ENCODE measurements at places on chromosomes 16 and 17.

GRCh38 chr16:59604354-59604753 lies 870.2 kb upstream of the GOT2 start:
- no peak for DNase-seq

DNA sequence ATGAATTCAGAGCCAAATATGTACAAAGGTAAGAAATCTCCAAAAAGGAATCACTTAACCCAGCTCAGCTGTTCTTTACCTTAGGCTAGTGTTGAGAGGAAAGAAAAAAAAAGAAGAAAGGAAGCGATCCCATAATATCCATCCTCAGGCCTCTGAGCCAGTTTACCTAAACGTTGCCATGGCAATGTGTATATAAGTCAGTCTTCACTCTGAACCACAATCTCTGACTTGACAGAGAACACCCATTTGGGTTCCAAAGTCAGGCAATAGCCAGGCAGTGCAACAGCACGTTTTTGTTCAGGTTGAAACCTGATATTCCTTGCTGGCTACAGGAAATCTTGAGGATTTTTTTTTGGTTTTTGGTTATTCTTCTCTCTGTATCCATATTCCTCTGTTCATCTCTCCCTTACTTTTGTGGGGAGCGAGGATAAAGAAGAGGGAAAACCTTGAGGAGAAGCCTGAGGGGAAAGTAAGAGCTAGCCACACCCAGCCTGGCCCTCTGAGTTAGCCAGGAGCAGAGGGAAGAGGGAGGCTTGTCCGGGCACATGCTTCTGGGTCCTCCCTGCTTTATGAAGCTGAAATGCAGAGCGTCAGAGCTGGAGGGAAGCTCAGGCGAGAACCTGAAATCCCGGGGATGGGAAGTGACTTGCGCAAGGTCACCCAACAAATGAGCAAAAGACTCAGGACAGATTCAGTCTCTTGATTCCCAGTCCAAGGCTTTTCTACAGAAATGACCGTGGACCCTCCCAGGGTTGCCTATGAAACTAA lies 152.7 kb downstream of the SOX9 start:
- no peak for DNase-seq

DNA sequence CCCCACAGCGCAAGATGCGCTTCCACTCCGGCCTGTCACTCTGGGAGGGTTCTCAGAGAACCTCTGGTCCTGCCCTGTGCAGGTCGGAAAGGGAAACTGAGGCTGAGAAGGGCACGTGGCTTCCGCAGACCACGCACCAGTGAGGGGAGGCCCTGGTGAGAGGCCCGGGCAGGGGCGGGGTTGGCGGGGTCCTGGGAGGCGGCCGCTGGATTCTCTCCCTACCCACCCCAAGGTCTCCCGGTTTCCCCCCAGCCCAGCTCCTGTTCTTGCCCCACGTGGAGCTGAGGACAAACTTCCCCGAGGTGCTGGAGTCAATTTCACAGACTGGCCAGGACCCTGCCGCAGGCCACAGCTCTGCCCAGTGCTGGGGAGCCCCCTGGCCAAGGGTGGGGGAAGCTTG lies 11.5 kb downstream of the CCL17 start:
- DNase-seq, result no peak

DNA sequence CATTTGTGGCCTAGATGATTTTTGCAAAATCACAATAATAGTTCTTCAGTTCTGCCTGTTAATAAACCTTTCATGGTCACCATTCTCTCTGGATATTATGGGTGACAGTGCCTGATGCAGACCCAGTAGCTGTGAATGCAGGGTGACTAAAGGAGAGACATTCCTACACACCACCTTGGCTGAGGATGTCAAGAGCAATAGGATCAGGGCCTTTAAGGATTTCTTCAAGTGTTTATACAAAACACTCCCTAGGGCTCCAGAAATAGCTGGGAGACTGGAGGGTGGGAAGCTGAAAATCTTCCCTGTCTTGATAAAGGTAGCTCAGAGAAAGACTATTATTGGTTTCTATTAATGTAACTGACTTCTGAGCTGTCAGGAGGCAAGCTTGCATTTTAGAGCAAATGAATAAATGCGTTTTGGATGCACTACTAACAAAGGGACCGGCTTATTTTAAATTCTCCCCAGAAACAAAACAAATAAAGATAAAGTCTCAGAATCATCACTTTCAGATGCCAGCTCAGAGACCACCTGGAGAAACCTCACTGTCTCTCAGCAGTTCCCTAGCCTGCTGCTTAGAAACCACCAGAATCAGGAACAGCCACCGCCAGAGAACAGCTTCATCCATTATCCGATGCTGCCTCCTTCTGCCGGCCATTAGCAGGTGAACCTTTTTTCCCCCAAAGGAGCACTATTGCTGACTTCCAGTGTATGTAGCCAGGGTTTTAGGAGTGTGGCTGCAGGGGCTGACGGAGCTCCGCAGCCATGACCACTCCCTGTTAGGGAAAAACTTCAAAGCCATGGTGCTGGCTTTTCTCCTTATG lies 171.4 kb upstream of the DYNLRB2 start:
- DNase-seq, result no peak

DNA sequence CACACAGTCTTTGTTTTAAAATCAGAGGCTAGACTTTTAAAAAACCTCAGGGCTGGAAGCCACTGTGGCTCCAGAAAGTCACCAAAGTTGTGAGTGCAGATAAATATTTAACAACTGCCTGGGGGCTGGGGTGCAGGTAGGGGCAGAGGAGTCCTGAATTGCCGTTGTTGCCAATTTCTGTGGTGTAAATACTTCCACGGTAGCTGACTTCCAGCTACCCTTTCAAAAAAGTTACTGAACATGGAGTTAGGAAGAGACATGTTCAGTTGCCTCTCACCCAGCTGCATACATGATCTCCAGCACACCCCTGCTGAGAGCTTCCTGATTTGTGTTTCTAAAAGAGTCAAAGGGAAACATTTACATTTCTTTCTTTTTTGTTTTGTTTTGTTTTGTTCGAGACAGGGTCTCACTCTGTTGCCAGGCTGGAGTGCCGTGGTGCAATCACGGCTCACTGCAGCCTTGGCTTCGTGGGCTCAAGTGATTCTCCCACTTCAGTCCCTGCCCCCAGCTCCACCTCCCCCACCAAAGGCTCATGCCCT lies 58.7 kb downstream of the PLXDC1 start:
- DNase-seq, result no peak

GRCh38 chr17:61444075-61444474 lies 8.1 kb upstream of the TBX4 start:
- DNase-seq, result no peak
